Stimulated activated CD4-positive, alpha-beta T cell treated with anti-CD3 and anti-CD28 coated beads, Interleukin-4, amount 100 ng/mL, for 1 hour (primary cell): ENCODE measurements at places on chromosomes 1 and 21.

DNA sequence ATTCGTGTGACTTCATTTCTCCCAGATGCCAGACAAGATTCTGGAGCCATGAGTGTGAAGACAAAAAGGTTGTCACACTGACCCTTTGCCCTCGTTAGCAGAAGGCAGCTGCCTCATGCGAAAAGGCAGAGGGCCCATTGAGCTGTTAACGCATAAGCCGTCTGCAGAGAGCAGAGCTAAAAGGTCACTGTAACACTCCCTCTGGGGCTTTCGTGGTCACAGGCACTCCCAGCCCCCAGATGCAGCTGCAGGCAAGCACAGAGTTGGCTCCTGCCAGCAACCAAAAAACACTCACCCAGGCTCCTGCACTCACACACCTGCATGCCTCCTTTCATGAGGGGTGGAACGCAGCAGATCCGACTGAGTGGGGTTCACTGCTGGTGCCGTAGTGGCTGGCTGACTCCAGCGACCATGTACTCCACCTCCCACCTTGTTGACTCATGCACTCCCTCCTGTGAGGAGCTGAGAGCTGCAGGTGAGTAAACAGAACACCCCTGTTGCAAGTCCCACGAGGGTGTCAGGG, 287.5 kb downstream of the SMYD3 start:
- DNase-seq: no peak

DNA sequence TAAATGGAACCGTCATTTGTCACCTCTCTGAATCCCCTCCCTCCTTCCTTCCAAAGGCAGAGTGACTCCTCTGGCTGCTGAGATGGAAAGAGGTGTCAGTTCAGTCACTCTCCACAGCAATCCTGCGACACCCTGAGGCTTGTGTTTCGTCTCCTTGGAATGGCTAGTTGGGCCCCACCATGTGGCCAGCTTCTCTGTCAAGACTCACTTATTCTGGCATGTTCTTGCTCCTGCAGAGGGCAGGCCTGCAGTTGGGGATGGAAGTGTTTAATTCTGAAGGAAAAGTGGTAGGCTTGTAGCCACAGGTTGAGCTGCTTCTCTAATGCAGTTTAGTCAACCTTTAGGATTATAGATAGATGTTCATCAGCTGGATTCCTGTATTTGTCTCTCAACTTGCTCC, 149.6 kb downstream of the LMO4 start:
- DNase-seq: no peak

DNA sequence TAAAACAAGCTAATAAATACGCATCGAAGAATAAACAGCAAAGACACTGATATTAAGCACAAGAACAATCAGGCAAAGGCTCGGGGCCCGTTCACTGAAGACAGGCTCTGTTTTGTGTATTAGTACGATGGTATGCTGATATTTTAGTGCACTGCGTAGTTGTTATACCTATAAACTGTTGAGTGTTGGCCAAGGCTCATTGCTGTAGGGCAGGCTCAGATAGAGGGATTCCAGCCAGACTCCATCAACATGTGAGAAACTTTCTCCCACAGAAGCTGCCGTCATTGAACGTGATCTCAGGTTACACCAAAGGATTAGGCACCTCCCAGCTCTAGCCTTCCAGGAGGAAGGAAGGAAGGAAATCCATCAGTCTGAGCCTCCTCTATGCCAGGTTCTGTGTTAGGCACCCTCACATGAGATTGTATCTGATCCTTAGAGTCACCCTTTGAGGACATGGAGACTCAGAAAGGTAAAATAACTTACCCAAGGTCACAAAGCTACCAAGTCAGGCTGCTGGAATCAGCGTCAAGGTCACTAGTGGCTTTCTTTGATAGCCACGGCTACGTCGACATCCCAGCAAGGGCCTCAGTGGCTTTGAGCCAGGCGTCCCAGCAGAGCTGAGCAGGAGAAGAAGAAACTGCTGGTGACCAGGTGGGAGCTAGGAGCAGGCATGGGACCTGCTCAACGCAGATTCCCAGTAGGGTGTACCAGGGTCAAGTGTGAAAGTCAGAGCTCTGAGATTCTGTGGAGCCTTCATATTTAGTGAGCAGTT, 14.8 kb downstream of the BCAR3 start:
- no peak for DNase-seq

GRCh38 chr1:174008269-174008668, 13.9 kb downstream of the RC3H1 start:
- DNase-seq: no peak

DNA sequence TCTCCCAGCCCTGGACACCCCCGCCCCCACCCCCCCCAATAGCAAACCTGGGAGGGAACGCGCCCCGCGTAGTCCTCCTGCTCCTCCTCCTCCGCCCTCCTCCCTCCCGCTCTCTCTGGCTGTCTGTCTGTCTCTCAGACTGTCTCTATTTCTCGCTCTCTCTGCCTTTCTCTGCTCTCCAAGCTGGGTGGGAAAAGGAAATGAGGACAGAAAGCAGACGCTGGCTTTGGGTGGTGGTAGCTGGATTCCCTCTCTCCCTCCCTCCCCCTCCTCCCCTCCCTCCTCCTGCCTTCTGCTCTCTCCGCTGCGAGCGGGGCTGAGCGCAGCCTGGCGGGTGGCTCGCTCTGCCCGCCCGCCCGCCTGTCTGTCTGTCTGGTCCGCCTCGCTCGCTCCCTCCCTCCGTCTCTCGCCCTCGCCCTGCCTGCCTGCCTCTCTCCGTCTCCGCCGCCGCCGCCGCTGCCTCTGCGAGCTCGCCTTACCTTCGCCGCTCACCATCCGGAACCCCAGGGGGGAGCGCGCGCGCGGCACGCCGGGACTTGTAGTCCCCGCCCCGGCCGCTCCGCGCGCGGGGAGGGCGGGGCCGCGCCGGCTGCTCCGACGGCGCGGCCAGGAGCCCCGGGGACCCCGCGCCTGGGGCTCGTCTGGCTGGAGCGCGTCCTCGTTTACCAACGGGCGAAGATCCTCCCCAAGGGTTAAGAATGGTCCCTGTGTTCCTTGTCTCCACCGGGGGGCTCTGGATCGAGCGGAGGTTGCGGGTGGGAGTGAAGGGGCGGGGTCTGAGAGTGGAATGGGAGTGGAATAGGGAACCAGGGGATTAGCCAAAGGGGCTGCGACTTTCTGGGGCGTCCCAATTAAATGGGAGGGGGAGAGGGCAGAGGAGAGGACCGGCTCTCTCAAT, at the start of gene AHDC1:
Gene AHDC1 (minus strand): TSS at position 464 of the 898 bp plus-strand sequence. CDS start 52,029 bp downstream, outside the sequence.
- peak; percentile 92 for DNase-seq

DNA sequence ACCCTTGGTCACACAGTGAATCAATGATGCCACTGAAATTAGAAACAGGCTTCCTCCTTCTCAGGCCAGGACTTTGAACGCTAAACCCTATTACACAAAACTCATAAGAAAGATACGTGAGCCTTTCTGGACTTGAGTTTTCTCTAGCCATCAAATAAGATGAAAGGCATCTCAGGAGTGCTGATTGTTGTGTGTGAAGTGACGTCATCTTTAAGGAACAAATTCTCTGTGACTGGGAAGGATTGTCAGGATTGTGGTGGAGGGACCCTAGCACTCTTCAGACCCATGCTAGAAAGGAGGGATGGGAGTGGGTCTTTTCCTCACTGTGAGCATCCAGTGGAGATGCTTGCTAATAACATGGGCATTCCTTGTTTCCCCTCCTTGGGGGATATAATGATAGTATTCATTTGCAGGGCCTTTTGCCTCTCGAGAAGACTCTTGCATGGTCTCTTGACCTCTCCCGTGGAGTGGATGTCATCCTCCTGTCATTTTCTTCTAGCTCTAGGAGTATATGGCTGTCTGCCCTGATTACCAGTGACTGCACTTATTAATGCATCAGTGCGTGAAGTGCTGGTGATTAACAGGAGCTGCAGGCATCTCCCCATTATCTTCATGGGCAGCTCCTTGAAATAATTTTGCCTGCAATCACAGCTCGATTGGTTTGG, 39.9 kb downstream of the SPATA46 start:
- DNase-seq: no peak

DNA sequence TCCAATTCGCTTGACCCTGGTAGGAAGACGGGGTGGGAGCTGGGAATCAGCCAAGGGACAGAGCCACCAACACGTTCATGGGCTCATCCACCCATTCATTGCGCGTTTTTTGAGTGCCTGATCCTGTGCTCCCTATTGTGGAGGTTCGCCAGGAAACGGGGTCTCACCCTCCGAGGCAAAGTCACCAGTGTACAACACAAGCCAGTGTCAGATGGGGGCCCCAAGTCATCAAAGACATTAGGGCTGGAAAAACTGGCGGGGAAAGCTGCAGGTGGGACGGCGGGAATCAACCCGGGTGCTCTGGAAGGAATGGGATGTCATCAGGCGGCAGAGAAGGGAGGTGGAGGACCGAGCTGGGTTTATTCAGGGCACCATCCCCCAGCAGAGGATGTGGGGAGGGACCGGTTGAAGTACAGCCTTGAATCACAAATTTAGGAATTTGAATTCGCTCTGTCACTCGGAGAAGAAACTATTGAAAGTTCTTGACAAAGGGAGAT, 667 bp upstream of the NID1 start:
- DNase-seq: no peak

DNA sequence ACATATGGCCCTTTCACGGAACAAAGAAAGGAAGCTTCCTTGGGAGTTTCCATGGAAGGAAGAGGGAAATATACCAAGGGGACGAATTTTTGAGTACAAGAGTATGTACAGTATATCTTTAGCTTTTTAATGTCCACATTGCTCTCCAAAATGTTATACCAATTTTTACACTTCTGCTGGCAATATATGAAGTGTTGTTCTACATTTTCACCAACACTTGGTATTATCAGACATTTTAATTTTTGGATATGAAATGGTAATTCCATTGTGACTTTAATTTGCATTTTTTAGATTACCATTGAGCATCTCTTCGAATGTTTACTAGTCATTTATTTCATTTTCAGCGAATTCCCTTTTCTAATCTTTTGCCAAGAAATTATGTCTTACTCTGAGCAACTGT, 5.5 kb upstream of the VPS45 start:
- no peak for DNase-seq

DNA sequence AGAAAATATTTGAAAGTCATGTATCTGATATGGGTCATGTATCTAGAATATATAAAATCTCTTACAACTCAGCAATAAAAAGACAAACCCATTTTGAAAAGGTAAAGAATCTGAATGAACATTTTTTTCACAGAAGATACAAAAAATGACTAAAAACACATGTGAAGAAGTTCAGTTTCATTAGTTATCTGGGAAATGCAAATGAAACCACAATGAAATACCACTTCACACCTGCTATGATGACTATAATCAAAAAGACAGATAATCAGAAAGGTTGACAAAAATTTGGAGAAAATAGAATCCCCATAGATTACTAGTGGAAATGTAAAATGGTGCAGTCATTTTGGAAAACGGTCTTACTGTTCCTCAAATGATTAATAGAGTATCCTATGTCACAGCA, 631.0 kb downstream of the MRPL39 start:
- no peak for DNase-seq

GRCh38 chr21:15558884-15559283, 170.9 kb upstream of the USP25 start:
- DNase-seq: no peak

GRCh38 chr1:44805311-44806024, 1.7 kb downstream of the DYNLT4 start:
- no peak for DNase-seq

DNA sequence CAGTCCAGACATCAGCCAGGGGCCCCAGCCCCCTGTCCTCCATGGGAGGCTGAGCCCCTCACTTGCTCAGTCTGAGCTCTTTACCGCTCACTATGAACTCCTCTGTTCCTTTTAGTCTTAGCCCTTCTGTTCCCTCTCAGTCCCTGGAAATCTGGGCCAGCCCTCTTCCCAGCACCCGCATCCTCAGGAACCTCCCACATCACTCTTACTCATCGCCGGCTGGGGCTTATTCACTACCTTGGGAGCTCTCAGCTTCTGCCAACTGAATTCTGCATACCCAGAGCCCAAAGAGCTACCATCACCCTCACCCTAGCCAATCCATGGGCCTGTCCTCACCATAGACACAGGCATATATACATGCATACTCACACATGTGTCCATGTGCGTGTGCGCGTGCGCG, 11.5 kb downstream of the KNCN start:
- DNase-seq: no peak
